Heart left ventricle (tissue), 16 donors: ENCODE measurements at places on chromosomes 1 and 21. TPM values are rescaled to one million over a fixed set of nuclear protein-coding genes. Genes with fewer than 3 reads are reported as not detected.

GRCh38 chr1:62725255-62725654 is 37.1 kb upstream of the DOCK7 start:
- DNase-seq = no peak

DNA sequence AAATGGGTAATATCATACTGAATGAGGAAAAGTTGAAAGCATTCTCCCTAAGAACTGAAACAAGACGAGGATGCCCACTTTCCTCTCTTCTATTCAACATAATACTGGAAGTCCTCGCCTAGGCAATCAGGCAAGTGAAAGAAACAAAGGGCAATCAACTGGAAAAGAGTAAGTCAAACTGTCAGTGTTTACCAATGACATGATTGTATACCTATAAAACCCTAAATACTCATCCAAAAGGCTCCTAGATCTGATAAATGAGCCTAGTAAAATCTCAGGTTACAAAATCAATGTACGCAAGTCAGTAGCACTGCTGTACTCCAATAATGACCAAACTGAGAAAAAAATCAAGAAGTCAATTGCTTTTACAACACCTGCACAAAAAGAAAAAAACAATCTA is 575.8 kb upstream of the PRMT6 start:
- DNase-seq = no peak

- no peak for DNase-seq
Observed at GRCh38 chr1:40050863-40051262, 10.3 kb downstream of the CAP1 start.

- DNase-seq = no peak
Observed at GRCh38 chr1:239858057-239858456, 233.6 kb upstream of the FMN2 start.

- no peak for DNase-seq
Observed at GRCh38 chr21:34112316-34113033, 39.1 kb downstream of the MRPS6 start.

FLG2 gene
- total RNA-seq = not detected

DNA sequence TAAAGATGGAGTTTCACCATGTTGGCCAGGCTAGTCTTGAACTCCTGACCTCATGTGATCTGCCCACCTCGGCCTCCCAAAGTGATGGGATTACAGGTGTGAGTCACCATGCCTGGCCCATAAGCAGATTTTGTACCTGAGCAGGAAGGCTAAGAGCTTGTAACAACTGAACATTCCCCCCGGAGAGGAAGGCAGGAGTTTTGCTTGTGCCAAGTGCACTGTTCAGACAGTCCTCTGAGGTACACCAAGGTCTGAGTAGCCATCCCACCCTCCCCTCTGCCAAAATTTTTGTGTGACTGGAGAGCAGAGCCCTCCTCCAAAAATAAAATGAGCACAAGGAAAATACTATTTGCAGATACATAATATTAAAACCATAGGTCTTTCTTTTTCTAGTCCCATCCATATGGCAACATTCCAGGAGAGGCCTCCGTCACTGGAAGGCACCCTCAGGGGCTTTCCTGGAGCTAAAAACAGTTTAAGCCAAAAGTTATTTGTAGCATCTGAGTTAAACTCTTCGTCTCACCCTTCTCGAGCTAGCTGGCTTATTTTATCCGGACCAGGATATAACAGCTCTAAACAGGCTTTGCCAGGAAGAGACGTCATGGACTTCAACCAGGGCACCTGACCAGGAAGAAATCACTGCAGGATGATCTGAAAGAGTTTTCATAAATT is 27.2 kb downstream of the CAPN2 start:
- DNase-seq = no peak

DNA sequence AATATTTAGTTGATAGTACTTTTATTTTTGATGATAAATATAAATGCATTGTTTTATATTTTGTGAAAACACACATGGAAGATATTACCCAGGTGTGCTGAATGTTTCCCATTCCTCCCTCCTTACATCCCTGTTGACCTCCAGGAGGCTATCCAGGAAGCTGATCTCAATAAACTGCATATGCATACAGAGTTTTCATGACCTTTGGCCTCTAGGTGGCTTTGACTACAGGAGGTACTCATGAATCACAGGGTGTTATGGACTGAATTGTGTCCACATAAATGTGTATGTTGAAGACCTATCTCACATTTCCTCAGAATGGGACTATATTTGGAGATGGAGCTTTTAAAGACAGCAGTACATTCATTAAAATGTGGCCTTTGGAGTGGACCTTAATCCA is 914.9 kb upstream of the NCAM2 start:
- no peak for DNase-seq

DNA sequence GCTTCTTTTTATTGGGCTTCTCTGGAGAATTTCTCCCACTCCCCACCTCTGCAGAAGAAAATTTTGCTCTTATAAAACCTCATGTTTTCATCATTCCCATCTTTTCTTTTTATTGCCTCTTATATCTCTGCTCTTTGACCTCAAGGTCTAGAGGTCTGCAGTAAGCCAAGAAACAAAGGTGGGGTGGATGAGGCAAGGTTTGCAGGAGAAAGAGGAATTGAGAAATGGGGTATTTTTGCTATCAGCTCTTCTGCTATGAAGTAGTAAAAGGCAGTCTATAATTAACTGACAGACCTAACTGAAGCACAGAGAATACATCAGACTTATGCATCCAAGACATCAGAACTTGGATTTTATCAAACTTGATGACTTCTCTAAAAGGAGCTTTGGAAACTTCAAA is 22.9 kb downstream of the SYT11 start:
- no peak for DNase-seq

LCK gene
- 0.40 TPM for total RNA-seq
